ENCODE measurements at places on chromosomes 6 and 20.
A peak's percentile ranks its signal among the peaks of the same experiment; 100 is the strongest.

GRCh38 chr6:152094992-152095592 is 287.6 kb downstream of the ESR1 start:
- DNase-seq: peak; percentile 71

DNA sequence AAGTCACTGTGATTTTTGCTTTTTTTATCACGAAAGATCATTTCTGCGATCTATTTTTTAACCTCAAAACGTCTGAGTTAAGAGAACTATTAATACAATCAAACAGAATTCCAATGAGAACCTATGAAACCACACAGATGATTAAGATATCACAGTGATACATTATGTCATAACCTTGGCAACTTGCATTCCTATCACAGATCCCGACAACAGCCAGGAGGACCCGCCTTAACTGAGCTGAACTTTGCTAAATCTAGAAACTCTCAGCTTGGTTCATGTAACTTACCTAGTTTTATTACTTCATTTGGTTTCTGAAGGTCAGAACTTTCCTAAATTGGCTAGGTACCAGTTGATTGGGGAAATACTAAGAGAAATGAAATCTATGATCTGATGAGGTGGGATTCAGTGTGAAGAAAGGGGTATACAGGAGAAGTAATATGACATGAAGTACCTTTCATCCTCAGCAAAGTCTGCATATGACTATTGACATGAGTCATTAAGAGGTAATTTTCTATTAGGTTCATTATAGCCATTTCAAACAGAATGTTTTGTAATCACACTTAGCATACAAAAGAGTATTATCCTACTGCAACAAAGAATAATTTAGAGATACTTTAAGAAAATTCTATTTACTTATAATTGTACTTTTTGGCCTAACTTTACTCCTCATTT is 11.2 kb downstream of the LYRM4 start:
- DNase-seq: no peak

DNA sequence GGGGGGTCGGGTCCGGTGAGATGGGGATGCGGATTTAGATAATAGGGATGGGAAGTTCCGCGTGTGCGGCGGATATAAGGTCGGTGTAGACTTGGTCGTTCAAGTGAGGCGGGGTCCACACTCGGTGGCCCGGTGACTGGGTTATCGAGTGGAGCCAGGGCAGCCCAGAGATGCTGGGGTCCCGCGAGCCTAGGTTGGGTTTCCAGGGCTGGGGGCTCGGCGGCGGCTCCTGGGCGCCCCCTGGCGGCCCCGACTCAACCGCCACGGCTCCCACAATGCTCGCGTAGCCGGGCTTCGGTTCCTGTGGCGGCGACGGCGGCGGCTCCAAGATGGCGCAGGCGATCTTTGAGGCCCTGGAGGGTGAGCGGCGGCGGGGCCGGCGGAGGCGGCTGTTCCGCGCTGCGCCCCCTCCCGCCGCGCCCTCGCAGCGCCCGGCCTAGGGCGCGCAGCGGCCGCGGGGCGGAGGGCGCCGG is at the start of gene ZNF341:
Gene ZNF341, plus strand, starts transcription at position 304 of the 473 bp plus-strand sequence. Its CDS starts 26 bp downstream, at position 330.
- peak; percentile 90 for DNase-seq

DNA sequence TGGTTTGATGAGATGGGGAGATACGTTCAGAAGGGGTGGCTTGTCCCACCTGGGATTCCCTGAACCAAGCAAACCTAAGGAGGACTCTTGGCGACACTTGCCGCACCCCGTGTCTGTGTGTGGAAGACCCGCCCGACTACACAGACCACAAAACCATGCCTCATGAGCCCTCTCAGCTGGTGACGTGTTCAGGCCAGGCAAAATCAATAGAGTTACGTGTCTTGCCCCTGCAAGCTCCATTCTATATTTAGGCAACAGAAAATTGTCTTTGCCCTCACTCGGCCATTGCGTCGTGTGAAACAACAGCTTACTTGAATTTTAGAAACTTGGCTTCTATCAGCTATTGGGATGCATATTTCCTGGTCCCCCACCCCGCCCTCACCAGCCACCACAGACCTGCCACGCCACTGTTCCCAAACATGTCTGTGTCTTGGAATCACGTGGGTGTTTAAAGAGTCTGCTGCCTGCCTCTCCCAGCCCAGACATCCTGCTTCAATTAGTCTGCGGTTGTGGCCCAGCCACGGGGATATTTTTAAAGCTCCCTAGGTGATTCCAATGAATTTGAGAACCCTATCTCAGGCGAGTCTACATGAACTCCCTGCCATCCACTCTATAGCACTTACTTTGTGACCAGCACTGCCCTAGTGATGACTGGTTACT is 279.2 kb upstream of the EXOC2 start:
- no peak for DNase-seq

- no peak for DNase-seq
These were observed 22.3 kb downstream of the LAMA5 start for GRCh38 chr20:62344782-62345181.

DNA sequence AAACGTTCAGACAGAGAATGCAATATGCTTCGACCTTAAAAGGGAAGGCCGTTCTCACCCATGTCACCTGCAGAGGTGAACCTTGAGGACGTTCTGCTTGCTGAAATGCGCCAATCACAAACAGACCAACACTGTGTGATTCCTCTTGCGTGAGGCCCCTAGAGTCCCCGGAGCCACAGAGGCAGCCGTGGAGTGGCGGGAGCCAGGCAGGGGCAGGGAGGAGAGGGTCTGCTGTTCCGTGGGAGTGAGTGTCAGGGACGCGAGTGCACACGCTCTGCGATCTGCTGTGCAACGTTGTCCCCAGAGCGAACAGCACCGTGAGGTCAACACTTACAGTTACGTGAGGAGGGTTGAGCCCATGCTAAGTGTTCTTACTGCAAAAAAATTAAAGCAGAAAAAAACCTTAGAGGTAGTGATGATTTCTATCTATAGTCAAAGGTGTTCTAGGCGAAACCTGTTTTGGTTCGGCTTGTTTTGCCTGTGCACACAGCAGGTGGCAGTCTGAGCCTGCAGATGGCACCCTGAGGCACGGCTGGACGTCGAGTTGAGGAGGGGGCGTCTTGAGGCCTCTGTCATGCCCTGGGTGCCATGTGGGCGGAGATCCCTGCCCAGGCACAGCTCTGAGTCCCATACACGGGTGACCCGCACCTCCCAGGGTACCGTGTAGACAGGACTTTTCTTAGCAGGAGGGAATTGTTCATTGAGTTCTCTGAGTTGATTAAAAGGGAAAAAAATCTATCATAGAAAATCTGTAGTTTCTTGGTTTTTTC is 71.7 kb upstream of the FRMD1 start:
- DNase-seq: no peak

DNA sequence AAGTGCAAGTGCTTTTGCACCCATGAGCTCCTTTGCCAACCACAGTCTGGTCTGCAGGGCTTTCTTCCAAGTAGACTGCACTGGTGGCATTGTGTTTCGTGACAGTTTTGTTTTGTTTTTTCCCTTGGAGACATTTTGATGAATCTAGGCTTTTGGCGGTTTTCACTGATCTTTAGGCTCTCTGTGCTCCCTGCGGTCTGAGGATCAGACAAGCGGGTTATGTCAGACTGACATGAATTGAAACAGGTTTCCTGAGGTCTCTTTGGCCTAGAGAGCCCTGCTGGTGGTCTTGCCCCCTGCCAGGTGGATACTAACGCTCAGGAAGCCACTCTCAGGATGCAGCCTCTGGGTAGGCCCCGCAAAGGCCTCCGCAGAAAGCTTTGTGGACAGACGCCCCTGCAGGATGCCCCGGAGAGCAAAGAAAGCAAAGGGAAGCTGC is 555.4 kb upstream of the AGPAT4 start:
- DNase-seq: no peak

- DNase-seq: no peak
These were observed 20.3 kb downstream of the SYNDIG1 start for GRCh38 chr20:24489631-24490260.

DNA sequence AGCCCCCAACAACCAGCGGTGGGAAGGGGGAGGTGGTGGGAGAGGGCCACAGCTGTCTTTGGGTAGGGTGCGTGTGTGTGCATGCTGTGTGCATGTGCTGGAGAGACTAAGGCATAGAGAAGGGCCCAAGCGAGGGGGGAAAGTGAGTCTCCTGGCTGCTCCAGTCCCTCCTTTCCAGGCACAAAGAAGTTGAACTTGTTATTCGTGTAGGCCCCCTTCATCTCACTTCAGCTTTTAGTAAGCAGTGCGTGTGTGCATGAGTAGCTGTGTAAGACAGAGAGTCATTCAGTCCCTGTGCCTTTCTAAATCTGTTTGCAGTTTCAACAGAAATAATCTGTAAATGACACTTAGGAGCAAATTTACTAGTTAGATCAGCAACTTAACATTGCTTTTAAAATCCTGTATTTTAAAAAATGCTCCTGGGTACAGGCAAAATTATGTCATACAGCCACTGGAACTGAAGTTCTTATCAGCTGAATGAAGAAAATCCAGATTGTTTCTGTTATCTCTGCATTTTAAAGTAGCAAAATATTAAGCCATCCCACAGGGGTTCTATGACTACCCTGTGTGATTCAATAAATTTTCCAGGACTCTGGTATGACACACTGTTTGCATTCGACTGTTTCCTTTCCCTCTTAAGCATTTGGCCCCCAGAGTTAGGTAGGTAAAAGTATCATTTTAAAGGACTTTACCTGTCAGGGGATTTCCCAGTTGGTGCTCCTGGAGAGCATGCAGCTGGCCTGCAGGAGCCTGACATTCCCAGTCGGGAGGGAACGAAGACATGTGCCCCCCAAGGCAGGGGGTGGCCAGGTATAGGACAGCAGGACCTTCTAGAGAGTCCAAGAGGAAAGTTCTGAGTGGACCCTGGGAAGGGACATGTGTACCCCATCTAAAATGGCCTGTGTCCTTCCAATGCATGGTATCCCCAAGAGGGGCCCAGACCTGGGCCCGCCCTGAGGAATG is 39.0 kb downstream of the MTRES1 start:
- DNase-seq: no peak

DNA sequence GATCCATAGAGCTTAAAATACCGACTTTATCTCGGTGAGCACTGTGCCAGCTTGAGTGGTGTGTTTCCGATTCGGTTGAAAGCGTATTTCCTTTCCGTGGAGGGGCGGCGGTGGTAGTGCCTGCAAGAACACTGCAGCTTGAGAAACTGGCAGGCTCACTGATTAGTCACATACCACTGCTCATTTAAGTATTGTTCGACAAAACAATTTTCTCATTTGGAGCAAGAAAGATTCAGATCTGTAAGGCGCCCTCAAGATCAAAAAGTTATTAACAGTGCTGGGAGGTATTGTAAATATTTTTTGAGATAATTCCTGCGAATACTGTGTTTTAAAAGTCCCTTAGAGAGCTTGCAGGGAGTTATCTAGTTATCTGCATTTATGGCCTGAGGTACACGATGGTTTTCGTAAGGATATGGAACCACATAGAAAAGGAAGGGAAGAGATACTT is 1.3 kb downstream of the MAPK14 start:
- peak; percentile 90 for DNase-seq

- no peak for DNase-seq
These were observed 360.1 kb downstream of the PLCB1 start for GRCh38 chr20:8492173-8492572.

DNA sequence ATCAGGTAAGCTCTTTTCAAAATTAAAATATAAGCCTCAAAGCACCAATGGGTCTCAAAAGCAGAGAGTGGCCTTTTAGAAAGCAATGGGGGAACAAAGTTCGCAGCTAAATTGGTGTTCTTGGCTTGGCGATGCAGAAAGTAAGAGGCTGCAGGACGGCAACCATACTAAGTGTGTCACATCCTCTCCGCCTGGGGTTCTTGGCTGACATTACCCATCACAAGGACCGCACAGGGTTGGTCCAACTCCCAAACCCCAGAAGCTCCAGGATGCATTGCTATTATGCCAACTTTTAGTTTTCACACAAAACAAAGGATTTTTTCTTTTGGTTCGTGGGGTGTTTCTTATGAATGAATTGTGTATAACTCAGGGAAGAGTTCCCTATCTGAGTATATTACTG is 124.8 kb downstream of the PRKN start:
- no peak for DNase-seq

- no peak for DNase-seq
These were observed 5.0 kb upstream of the ZNF292 start for GRCh38 chr6:87150406-87150805.

DNA sequence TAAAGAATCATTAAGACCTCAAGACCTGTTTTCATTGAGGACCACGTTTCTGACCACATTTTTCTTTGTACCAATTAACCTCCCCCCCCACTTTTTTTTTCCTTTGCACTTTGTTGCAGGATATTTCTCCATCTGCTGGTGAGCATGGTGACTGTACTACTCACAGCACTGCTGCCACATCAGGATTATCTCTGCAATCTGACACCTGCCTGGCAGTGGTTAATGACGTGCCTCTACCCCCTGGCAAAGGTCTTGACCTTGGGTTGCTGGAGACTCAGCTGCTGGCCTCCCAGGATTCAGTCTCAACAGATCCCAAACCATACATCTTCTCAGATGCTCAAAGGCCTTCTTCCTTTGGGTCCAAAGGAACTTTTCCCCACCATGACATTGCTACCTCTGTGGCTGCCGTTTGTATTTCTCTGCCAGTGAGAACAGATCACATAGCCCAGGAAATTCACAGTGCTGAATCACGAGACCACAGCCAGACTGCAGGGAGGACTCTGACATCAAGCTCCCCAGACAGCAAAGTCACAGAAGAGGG is 46.6 kb upstream of the EDN3 start:
- no peak for DNase-seq

DNA sequence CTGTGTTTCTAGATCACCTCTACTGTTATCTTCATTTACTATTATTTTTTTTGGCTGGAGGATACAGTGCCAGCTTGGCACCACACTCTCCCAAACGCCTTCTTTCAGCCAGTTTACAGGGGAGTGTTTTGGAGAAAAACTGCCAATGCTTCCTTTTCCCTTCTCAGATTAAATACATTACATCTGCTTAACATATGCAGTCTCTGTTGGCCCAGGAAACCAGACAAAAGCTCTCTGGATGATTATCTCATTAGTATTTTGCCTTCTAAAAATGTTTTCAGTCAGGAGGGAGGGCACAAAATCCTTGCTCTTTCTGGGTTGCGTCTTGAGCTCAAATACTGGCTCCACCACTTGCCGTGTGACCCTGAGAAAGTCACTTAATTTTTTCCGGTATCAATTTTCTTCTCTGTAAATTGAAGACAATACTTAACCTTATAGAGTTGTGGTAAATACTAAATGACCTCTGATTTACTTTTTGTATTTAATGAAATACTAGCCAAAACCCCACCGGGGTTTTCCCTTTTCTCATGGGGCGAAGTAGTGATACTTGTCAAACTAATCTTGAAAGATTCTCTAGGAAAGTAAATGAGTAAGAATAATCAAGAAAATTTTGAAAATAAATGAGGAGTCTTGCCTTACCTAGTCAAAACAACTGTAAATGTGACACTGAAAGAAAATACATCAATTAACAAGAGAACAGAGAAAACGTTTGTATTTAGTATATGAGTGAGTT is 146.2 kb downstream of the MMS22L start:
- DNase-seq: no peak

Measured in hematopoietic multipotent progenitor cell treated with erythropoietin and hydrocortisone succinate and interleukin-3 and kit ligand, for 8 days (in vitro differentiated cells).